H9 (cell line): ENCODE measurements at places on chromosomes 7 and 10.
A peak's percentile ranks its signal among the peaks of the same experiment; 100 is the strongest.

- no peak for DNase-seq
Measured at GRCh38 chr7:143495851-143496250, 18.2 kb downstream of the TAS2R41 start.

DNA sequence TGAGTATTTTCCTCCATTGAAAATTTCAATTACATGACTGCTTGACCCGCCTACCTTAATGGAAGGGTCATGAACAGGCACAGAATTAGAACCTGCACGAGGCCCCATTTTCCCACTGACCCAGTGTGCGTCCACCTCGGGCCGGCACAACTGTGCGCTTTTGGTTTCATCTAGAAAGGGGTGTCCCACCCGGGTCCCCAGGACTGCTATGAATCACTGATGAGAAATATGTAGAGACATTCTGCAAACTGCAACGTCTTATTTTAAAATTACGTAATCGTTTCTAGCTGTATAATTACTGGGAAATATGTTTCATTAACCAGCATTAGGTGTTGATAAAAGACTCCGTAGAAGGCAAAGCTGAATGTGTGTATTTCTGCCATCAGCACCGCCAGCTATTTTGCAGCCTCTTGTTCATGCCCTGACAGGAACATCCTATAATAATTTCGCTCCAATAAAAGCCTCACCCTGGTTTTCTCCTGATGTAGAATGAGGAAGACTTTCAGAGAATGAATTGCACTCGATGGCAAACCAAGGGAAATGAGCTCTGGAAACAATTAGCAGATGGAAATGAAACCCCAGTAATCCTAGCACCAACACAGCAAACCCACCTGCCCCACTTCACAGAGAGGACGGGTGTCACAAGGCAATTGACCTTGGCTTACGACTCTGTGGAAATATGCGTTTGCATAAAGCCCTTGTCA lies 562.1 kb downstream of the DNAJB6 start:
- DNase-seq = no peak

- DNase-seq = no peak
Measured at GRCh38 chr7:3138206-3138605, 94.5 kb upstream of the CARD11 start.

DNA sequence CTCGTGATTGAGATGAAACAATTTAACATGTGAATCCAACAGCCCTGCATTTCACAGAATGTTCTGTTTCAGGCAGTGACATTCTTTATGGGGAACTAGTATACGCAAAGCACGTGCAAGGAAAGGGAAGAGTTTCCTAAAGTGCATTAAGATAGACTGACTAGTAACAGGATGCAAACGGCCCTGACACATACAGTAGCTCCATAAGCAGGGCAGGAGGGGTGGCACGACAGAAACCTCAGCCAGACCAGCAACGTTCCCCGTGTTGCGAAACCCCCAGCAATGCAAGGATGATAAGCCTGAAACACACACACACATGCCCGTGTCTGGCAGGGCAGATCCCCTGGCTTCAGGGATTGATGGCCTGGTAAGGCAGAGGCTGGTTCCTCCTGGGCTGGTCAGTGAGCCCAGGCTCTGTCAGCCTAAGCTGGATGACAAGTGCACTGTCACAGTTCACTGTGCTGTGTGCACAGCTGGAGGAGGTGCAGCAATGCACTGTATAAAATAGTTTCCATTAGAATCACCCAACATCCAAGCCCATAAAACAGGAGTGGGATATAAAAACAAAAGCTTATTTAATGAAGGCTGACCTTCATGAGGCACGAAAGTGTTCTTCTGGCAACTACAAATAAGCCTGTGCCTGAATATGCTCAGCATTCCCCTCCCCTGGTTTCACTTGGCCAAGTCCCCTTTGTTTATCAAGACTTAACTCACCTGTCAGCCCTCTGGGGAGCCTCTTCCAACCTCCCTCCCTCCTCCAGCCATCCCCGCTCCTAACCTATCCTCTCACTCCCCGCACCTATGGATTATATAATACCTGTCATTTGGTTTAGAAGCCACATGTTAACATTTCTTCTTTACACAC lies 88.8 kb downstream of the GSAP start:
- DNase-seq = no peak

DNA sequence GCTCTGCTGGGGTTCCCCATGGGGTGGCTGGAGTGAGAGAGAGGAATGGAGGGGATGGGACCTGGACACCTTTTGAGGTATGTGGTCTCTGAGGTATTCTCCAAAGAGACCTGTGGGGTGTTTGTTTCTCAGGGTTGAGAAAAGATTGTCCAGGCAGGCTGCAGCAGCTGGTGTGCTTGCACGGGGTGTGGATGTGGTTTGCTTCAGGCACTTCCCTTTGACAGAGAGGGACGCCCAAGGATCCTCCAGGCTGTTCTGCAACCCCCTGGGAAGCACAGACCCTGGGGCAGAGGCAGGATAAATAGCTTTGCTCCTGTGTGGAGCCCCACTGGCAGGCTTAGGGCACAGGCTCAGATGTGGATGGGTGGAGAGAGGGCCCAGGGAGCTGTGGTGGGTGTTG lies 115.1 kb upstream of the AGK start:
- DNase-seq = no peak

- no peak for DNase-seq
Measured at GRCh38 chr10:124497196-124497881, 35.7 kb downstream of the LHPP start.

- no peak for DNase-seq
Measured at GRCh38 chr7:65827366-65827765, 45.5 kb upstream of the VKORC1L1 start.

GRCh38 chr7:124412531-124412930 lies 353.1 kb downstream of the GPR37 start:
- DNase-seq = no peak

DNA sequence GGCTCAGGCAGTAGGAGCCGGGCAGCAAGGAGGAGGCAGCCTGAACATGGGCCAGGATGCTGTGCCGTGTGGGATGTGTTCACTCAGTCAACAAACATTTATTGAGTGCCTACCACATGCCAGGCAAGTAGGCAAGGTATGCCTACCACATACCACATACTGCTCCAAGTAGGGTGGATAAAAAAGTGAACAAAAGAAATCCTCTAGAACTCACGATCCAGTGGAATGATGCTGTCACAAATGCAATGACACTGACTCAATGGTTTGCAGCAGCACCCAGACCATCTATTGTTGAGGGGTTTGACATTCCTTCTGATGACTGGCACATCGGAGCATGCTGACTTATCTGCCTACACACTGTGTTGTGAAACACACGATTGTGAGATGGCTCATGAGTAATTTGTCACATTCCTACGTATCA lies 413.5 kb downstream of the NRG3 start:
- no peak for DNase-seq

DNA sequence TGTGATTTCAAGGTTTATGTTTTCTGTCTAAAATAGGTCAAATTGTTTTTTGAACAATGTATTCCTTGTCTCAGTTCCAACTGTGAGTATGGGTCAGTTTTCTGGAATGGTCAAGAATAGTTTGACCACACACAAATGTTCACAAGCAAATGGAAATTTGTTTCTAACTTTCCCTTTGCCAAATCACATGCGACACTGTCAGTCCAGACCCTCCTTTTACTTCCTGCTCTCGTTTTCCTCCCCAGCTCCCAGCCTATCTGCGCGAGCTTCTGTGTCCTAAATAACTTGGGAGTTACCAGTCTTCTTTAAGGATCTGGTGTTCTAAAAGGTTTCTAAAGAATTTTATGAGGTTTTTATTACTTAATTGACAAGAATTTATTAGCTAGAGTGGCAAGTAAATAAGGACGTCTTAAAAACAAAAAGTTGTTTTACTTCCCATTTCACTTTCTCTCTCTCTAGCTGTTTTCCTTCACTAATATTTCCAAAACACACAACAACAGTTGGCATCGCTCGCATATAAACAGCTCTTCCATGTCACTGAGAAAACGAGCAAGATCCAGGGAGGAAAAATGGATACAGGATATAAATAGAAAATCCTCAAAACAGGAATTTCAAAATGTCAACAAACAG lies 266.1 kb upstream of the KLF6 start:
- DNase-seq = no peak

DNA sequence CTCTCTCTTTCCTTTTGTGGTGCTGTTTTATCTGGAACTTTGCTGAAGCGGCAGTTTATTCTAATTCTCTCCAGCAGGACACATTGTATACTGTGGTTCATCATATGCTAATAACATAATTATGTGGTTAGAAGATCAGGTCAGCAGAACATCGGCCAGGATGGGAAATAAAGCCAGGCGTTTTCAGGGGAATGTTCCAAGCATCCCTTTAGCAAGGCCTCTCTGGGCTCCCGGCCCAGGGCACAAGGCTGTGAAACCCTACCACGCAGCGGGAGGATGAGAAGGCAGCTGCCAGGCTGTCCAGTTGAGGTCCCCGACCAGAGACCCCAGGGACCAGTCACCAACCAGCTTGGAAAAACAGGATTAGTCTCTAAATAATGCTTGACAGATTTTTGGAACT lies 112.2 kb upstream of the GALNT17 start:
- DNase-seq = no peak

- no peak for DNase-seq
Measured at GRCh38 chr10:15222511-15222910, 54.0 kb upstream of the NMT2 start.

DNA sequence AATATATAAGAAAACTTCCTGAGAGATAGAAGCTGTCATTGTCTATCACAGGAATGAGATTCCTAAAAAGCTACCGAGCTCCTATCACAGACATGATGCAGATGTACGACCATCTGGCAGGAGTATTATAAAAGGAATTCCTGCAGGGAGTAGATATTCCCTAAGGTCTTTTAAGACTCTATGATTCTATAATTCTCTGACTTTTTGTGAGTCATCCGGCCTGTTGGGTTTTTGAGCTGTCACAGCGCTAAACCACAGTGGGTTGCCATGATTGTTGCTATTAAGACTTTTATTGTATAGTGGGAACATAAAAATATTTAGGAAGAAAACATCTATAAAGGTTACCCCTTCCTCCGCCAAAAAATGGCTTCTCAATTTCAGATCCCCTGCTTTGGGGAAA lies 223.4 kb downstream of the BMPER start:
- DNase-seq = no peak

- no peak for DNase-seq
Measured at GRCh38 chr10:47295411-47295810, 4.6 kb upstream of the GDF10 start.

GRCh38 chr7:130272381-130273080 lies 5.9 kb downstream of the CPA2 start:
- peak; percentile 58 for DNase-seq

GRCh38 chr7:115299397-115300037 lies 377.6 kb downstream of the MDFIC start:
- no peak for DNase-seq

- no peak for DNase-seq
Measured at GRCh38 chr10:62112300-62112699, 156.3 kb downstream of the RTKN2 start.

DNA sequence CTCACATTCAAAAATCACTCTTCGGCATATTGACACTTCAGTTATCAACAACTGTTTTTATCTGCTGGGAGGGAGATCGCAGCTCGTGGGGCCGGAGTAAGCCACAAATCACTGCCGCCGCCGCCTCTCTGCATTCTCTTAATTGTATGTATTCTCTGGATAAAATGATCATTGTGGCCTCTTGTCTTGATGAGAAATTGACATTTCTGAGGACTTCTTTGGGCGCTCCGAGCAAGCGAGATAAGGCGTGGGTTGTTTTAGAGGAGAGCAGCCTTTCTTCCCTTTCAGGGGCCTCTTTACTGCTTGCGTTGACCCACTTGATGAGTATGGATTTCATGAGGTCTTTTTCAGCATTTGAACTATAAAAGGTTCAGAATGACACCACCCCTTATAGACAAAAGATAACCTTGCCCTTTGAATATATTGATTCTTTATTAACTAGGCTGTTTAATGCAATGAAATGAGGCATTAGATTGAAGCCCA lies 130.6 kb downstream of the EBF3 start:
- DNase-seq = no peak

GRCh38 chr10:3754727-3755439 lies 30.1 kb downstream of the KLF6 start:
- peak; percentile 18 for DNase-seq

GRCh38 chr7:33904681-33905388 lies 504 bp upstream of the BMPER start:
- DNase-seq = peak; percentile 72

GRCh38 chr7:30469303-30469702 lies 9.3 kb downstream of the NOD1 start:
- peak; percentile 90 for DNase-seq

- DNase-seq = no peak
Measured at GRCh38 chr10:112955582-112956421, 5.8 kb downstream of the TCF7L2 start.

GRCh38 chr7:16745645-16746044 lies 7.9 kb upstream of the TSPAN13 start:
- no peak for DNase-seq

DNA sequence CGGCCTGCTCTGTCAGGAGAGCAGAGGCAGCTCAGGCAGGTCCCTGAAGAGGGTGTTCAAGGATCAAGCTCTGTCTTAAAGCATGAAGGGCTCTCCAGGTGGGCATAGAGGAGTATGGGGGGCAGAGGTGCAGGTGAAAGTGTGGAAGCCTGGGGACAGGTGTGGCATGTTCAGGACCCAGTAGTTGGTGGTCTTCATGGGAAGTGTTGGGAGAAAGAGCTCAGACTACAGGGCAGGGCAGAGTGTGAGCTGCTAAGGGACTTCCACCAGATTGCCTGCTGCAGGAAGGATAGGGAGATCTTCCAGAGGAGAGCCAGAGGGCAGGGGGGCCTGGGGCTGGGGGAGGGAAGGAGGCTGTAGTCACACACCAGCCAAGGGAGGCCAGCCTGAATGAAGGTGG lies 156.5 kb upstream of the GDF10 start:
- no peak for DNase-seq

- DNase-seq = no peak
Measured at GRCh38 chr7:1080252-1080920, 7.5 kb upstream of the GPER1 start.

- DNase-seq = no peak
Measured at GRCh38 chr10:33307835-33308234, 26.6 kb downstream of the NRP1 start.

GRCh38 chr10:123746061-123746460 lies 79.9 kb downstream of the GPR26 start:
- no peak for DNase-seq

DNA sequence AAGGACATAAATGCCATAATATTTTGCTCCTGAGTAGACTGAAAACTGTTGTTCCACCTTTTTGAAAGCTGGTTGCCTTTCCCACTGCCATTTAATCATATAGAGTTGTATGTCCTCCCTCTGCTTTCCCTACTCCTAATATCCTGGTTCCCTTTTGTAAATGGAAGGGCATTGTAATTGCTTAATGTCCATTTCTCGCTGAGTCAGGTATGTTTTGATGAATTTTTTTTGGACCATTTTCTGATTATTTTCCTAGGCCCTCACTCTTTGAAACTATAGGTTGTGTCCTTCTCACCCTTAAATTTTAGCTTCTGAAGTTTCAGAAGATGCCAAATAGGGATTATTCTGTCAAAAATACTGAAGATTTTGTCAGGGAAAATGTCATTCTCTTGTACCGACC lies 45.5 kb downstream of the WAC start:
- DNase-seq = no peak

DNA sequence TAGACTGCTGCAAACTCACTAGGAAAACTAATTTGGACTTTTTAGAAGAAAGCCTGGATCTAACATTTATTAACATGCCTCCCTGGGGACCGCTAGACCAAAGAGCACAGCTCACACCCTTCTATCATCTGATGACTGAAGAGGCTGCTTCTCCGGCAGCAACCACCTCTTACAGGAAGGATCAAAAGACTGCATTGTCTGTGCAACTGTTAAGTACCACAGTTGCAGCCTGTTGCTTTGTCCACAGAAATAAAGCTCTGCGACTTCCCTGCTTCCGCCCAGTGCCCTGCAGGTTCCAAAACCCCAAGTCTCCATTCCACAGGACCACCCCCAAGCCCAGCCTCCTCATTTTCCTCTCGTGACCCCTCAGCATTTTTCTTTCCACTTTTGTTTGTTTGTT lies 14.0 kb upstream of the PODXL start:
- no peak for DNase-seq
